ENCODE measurements at places on chromosomes 2 and 18. TPM values are rescaled to one million over a fixed set of nuclear protein-coding genes. Genes with fewer than 3 reads are reported as not detected.

GRCh38 chr2:108583903-108584520 lies 49.7 kb downstream of the LIMS1 start:
- peak; percentile 88 for DNase-seq

DNA sequence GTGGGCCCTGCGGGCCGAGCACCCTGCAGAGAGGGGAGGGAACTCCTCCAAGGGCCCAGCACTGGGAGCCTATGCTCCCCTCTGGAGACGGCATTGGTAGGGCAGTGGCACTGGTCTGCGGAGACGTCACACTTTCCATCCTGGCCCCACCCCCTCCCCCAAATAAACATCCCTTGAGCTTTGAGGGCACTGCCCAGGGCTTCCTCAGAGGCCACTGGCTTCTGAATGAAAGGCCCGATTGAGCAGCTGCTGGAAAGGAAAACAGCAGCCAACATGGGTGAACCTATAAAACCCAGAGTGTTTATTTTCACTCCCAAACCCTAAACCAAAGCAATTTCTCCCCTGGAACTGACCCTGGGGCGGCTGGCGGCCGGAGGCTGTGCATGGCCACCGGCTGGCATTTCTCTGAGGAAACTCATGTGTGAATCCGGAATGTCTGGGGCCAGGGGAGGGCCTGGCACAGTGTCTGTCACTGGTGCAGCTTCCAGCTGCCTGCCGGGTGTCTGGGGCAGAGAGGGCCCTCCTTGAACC lies 138.9 kb downstream of the DYSF start:
- DNase-seq: no peak

DNA sequence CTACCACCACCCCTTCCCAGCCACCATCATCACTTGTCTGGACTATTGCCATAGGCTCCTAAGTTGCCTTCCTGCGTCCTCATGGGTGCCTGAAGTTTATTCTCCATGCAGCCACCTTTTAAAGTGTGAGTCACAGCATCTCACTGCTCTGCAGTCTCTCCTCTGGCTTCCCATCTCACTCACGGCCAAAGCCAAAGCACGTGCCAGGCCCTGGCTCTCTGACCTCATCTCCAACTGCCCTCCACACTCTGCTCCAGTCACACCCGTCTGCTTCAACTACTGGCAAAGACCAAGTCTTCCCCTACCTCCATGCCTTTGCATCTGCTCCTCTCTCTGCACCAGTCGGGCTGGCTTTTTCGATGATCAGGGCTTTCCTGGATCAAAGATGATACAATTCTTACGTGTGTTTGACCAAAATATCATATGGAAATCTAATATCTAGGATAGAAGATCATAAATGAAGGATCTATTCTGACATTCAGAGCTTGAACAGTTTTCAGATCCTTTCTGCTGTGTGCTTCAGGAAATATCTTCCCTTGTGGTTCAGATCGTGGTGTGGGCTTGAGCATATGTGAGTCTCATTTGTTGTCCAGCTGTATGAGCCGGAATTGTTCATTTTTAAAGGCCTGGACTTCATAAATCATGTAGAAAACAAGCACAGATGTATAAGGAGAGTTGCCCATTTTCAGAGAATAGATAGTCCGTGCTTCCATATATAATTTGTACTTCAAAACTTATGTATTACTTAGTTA lies 175.6 kb downstream of the PRKCE start:
- peak; percentile 44 for DNase-seq

DNA sequence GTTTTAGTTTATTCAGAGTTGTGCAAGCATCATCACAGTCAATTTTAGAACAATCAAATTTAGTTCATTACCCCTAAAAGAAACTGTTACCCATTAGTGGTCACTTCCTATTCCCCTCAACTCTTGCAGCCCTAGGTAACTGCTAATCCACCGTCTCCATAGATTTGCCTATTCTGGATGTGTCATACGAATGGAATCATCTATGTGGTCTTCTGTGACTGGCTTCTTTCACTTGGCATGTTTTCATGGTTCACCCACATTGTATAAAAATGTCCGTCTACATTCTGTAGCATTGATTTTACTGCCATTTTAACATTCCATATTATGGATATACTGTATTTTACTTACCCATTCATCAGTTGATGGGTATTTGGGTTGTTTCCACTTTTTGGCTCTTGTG lies 5.3 kb upstream of the CEP68 start:
- DNase-seq: no peak

DNA sequence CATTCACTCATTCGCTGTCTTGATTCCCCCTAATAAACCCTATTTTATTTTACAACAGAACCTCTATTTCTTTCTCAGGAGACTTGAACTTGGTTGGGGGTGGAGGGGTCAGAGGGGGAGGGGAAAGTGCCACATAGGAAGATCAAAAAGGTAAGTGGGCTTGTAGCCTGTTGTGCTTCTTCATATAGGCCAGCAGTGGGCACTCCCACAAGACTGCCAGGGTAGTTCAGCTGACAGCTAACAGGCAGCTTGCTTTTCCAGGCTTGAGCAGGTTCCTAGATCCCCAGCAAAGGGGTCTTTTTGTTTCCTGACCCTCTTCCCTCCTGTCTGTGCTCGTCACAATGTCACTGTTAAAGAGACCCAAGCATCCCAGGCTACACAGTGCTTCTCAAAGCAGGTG lies 829 bp upstream of the KIAA2012 start:
- DNase-seq: no peak

DNA sequence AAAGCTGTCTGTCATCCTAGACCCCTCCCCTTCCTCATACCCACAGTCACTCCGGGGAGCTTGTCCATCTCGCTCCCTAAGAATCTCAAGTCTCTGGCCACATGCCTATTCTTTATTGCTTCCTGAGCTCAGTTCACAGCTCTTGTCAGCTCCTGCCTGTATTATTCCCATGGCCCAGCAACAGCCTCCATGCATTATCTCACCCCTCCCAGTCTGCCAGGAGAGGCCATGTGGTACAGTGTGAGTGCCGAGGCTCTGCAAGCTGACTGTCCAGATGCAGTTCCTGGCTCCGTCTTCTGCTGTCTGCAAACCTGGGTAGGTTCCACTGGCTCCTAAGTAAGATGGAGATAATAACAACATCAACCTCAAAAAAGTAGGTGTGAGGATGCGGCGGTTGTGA lies 79.7 kb downstream of the MRPS9 start:
- no peak for DNase-seq

GRCh38 chr2:45675263-45675812 lies 23.9 kb downstream of the PRKCE start:
- peak; percentile 52 for DNase-seq

DNA sequence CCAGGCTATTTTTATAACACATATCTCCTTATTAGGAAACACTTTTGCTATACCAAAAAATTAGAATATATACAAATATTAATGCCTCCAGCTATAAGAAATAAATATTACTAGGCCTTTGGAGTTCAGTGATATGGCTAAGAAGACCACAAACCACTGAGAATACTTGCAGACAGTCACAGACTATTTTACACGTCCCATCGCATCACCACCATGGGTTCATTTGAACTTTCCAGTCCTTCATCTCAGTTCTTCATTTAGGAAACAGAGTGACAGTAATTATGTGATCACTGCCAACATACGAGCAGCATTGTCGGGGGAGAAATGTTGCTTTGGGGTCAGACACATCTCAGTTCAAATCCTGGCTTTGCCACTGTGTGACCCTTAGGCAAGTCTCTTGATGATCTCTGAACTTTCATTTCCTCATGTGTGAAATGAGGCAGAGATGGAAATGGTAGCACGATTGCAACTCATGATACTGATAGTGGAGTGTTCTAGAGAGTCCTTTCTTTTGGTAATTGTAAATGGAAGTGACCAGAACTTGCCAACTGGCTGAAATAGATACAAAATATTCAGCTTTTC lies 138.9 kb upstream of the NRP2 start:
- DNase-seq: no peak

DNA sequence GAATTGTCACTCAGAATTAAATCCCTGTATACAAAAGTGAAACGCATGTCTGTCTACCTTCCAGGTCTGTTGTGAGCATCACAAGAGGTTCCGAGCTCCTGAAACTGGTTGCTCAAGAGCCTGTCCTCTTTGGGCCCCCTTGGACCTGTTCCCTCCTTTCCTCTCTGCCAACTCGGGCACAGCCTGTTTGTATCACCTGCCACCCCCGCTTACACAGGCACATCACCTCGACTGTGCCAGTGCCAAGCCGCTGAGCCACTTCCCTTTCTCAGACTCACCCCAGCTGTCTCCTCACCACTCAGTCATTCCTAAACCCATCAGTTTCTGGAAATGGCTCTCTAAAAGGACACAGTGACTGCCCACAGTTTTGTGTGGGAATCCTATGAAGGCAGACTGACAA lies 3.1 kb downstream of the EFR3B start:
- no peak for DNase-seq

- no peak for DNase-seq
These were observed 8.8 kb downstream of the RALB start for GRCh38 chr2:120261387-120262006.

DNA sequence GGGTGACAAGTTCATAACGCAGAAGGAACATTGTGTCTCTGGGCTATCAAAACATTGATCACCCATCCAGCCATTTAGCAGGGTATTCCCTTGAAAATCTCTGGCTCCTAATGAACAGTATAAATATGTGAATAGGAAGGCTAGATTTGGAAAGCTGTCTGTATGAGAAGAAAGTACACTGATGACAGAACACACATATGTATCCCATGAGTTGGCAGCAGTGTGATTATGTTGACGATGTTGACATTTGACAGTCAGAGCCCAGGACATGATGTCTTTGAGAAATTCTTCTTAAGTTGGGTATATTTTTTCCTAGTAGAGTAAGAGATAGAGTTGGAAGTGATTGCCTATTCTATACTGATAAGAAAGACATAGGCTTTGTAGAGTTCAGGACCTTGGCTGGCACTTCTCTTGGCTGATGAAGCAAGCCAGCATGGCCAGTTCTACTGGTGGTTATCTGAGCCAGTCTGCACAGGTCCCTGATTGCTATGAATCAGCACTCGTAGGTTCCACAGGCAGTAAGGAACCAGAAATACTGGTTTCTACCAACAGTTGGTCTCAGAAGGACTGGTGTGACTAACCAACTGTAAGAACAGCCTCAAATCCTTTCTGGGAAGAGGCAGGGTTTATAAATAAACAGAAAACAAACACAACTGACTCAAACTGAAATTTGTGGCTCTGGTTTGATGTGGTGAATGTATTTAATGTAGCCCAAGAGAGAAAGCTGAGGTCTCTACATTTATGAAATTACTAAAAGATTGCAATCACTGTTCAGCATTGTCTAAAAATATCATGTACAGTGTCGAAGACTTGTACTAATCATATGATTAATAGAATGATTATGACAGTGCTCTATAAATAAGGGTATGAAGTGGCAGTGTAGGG lies 43.9 kb upstream of the RAPH1 start:
- DNase-seq: peak; percentile 83

DNA sequence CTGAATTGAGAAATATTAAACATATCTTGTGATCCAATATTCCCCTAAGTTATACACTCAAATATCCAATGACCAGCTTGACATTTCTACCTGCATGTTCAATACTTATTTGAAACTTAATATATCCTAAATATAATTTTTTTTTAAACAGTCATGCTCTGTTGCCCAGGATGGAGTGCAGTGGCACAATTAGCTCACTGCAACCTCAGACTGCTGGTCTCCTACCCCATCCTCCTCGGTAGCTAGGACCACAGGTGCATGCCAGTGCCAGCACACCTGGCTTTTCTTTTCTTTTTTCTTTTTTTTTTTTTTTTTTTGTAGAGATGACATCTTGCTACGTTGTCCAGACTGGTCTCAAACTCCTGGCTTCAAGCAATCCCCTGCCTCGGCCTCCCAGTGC lies 4.2 kb downstream of the KYNU start:
- DNase-seq: no peak

DNA sequence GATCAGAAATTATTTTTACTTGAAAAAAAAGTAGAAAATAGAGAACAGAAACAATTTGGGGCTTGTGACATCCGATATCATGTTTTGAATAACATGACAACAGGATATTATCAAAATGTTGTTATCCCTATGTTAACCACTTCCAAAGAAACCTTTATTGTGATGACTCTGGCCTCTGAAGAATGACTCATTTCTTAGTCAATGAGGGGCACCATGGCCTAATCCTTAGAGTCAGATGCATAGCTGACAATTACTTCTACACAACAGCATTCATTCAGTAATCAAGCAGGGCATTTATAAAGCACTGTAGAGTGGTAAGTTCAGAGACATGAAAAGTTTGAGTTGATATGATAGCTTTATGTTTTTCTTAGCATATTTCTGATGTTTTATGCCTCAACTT lies 703.0 kb downstream of the RNF144A start:
- no peak for DNase-seq

DNA sequence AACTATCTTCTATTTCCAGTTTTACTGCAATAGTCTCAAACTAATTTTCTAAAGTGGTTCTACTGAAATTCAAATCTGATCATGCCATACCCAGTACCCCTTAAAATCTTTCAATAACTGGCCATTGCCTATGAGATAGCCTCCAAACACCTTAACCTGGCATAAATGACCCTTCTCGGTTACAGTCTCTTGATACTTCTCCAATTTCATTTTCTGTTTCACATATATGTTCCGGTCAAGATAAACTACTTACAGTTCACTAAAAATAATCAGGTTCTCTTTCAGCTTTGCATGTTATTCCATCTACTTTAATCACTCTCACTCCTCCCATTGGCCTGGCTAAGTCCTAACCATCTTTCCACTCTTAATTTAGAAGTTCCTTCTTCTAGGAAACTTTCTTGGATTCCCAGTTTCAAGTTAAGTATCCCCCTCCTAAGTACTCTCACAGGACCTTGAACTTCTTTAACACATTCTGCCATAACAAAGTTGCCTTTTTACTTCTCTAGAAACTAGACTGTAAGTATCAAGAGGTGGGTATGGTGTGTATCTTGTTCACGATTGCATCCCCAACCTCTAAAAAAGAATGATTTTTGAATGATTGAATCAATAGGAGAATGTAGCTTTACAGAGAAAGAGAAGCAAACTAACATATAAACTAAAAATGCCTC lies 110.2 kb upstream of the RBBP8 start:
- no peak for DNase-seq

GRCh38 chr18:33875029-33875565 lies 297.1 kb downstream of the ASXL3 start:
- DNase-seq: no peak

- DNase-seq: no peak
These were observed 62.4 kb downstream of the LYPD1 start for GRCh38 chr2:132607426-132608090.

SMYD5 gene
- total RNA-seq: 15.5 TPM

NYAP2 gene
- 1.0 TPM for total RNA-seq

LRRC30 gene
- not detected for total RNA-seq

RAB6C gene
- 0.04 TPM for total RNA-seq

HSPE1 gene
- 194 TPM for total RNA-seq

CRYGC gene
- total RNA-seq: 1.3 TPM

SOCS6 gene
- 28.0 TPM for total RNA-seq

NEU2 gene
- total RNA-seq: not detected

FBXO15 gene
- 0.93 TPM for total RNA-seq

PCARE gene
- total RNA-seq: 2.2 TPM

Measured in hepatocyte (in vitro differentiated cells).